AML-193 (cell line): ENCODE measurements at places on chromosomes 4 and X.

GRCh38 chr4:186146458-186146857 is 42.0 kb downstream of the FAM149A start:
- no peak for DNase-seq

- no peak for DNase-seq
Measured at GRCh38 chrX:153487590-153488071, 7.1 kb upstream of the BGN start.

GRCh38 chr4:170087163-170087700 is 2.5 kb downstream of the AADAT start:
- no peak for DNase-seq

DNA sequence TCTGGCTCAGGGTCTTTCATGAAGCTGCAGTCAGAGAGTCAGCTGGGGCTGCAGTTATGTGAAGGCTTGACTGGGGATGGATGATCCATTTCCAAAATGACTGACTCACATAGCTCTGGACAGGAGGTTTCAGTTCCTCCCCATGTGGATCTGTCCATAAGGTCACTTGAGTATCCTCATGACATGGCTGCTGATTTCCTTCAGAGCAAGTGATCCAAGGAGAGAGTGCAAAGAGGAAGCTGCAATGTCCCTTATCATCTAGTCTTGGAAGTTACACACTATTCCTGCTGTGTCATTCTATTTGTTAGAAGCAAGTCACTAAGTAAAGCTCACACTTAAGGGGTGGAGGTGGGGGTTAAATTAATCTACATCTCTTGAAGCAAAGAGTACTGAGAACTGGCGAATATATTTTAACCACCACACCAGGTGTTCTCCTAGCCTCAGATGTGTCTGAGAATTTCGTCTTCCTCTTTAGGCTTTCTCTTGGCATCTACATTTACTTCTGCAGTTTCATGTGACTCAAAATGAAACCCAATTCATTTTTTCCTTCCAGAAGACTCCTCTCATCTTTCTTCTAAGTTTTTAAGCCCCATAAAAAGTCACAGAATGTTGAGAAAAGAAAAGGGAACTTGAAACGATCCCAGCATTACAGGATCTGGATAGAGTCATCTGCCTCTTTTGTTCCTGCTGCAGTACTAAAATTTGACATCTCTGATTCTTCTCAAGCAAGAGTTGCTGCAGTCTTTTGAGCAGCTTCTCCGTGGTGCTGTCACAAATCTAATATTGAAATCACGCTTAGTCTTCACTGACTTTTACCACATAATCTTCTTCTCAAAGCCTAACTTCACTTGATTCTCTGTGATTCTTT is 3.8 kb upstream of the GRPR start:
- DNase-seq: no peak

DNA sequence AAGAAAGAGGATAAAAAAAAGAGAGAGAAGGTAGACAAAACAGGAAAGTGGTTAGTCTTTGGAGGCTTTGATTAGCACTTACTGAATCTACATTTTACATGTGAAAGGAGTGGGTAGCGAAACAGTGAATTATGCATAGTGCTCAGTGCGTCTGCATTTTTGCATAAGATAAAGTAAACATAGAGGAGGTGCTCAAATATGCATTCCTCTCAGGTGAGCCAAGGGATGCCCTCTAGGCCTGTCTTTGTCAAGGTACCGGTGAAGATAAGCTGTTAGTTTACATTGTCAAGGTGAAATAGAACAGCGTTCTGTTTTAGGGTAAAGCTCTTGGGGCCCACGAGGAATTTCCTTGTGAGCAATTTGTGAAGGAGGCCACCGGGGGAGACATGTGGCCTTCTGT is 260.6 kb downstream of the TRIML1 start:
- DNase-seq: no peak

GRCh38 chrX:66914080-66914479 is 275.2 kb upstream of the EDA2R start:
- no peak for DNase-seq

- no peak for DNase-seq
Measured at GRCh38 chrX:40243755-40244515, 146.2 kb upstream of the BCOR start.

DNA sequence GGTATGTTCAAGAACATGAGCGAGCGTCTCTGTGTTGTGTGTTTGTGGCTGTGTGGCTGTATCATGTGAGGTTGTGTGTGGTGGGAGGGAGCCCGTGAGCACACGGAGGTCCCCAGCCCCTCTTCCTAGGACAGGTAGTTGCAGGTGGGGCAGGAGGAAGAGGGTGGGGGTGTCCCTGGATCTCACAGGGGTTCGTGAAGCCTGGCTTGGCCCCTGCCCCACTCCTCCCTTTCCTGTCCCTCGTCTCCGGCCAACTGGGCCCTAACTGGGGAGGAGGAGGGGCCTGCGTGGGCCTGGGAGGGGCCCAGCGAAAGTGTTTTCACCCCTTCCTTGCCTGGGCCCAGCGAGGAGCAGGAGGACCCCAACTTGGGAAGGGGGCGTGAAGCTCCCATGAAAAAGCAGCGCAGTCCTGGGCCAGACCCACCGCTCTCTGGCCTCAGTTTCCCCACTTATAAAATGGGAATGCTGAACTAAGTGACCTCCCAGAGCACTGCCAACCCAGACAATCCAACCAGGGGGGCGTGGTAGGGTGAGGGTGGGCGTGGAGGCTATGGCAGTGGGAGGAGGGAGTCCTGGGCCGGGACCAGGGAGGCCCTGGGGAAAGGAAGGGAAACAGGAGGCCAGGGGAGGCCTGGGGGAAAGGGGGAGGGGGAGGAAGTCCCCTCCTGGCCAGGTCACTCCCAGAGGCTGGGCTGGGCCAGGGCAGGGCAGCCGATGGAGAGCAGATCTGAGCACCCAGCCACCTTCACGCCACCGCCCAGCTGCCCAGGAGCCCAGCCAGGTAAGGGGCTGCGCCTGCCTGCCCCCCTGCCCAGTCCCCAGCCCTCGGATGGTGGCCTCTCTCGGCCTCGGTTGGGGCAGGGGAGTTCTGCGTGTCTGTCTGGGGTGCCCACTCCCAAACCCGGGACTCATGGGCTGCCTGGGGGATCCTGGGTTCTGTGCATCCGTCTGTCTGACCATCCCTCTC is at the start of gene AVPR2:
AVPR2 (plus strand) TSS at position 683 of the 967 bp plus-strand sequence. CDS start 473 bp downstream, outside the sequence.
- DNase-seq: no peak

GRCh38 chrX:30643313-30643821 is 9.9 kb upstream of the GK start:
- DNase-seq: peak; percentile 67

DNA sequence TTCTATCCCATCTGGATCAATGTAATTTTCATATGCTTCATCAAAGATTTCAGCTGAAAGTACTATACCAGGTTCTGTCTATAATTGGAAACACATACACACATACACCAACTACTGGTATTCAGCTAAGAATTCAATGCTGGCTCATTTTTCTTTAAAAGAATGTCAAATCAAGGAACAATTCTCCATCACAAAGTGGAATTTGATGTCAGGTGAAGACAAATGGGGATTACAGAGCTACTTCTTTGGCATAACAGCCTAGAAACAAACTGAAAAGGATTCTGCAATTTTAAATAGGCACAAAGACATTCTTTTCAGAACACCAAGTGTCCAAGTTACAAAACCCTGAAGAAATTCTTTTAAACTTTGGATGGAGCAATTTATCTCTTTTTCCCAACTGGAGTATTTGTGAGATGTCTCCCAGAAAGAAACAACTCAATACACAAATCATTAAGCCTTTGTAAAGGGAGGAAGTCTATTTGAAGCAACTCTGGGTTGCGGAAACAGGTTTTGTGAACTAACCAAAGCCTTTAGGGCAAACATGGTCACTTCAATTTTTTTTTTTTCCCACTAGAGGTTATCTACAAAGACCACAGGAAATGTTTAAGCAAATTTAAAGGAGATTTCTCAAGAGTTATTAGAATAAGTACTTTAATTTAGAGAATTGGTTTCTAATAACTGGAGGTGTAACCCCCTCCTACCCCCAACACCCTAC is 1.9 kb upstream of the FAM9C start:
- peak; percentile 59 for DNase-seq

DNA sequence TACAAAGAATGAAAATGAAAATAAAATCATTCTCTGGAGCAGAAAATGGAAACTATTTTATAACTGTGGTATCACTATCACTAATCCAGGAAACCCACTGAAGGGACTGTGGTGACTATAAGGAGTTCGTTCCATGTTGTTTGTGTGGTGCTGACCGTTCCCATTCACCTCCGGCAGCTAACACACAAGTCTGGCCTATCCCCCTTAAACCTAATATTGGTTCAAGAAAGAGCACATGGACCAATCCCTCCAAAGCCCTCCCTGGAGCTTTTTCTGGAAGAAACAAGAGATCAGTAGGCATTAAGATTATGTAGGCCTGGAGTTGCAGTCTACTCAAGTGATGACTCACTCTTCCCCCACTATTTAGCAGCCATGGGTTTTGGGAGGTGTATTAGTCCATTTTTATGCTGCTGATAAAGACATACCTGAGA is 25.9 kb upstream of the FAM241A start:
- DNase-seq: no peak

GRCh38 chr4:20180509-20180908 is 71.2 kb upstream of the SLIT2 start:
- no peak for DNase-seq

DNA sequence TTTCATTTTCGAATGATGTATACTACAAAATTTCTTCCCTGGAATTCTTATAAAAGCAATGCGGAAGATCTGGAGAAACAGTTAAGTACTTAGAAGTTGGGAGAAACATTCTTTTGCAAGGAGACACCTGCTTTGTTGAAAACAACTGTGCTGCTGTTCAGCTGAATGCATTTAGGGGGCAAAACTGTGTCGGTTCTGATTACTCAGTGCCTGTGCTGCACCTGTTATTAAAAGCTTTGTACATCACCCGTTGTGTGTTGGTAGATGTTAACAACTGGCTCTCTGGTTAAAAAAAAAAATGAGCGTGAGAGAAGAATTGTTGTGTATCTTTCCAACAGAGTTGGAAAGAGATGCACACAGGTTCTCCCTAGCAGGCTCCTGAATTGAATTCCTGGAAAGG is 184.1 kb upstream of the HHIP start:
- no peak for DNase-seq

DNA sequence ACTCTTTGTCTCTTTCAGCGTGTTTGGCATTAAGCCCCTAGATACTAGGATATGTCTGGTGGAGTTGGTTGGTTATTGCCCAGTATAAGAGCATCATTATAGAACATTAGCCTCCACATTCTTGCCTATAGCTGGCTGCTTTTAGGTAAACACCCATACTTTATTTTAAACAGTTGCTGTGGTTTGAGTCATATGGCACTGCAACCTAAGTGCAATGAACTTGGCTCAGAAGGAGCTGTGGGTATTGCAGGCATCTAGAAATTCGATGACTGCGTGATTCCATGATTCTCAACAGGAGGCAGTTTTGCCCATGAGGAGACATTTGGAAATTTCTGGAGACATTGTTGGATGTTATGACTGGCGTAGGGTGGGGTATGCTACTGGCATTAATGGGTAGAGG is 49.5 kb downstream of the DCLK2 start:
- no peak for DNase-seq

DNA sequence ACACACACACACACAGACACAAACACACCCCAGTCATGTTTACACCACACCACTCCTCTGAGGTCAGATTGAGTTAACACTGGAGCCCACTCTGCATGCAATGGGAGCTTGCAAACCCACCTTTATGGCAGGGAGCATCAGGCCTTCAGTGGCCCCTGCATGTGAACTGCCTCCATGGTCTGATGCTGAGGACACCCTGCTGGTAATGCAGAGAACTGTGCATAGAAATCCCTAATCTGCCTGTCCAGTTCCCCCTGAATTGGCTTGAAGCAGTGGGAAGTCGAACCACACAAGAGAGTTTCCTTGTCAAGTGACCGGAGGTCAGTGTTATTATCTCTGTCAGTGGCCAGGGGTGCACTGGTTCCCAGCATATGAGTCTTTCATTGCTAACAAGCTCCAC is 59.8 kb downstream of the ANOS1 start:
- DNase-seq: no peak

DNA sequence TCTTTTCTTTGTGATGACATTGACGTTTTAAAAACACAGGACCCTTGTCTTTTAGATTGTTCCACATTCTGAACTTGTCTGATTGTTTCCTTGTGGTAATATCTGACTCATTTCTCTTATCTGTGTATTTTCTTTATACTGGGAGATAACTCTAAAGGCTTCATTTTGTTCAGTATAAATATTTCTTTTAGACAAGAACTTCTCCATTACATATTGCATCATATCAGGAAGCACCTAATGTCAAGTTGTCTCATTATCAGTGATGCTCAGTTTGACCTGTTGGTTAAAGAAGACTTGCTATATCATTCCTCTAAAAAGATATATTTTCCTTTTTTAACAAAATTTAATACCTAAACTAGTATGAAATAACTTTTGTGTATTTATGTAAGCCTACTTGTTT is 152.3 kb upstream of the BMP3 start:
- no peak for DNase-seq

GRCh38 chr4:70841951-70842350 is 2.3 kb upstream of the GRSF1 start:
- no peak for DNase-seq

DNA sequence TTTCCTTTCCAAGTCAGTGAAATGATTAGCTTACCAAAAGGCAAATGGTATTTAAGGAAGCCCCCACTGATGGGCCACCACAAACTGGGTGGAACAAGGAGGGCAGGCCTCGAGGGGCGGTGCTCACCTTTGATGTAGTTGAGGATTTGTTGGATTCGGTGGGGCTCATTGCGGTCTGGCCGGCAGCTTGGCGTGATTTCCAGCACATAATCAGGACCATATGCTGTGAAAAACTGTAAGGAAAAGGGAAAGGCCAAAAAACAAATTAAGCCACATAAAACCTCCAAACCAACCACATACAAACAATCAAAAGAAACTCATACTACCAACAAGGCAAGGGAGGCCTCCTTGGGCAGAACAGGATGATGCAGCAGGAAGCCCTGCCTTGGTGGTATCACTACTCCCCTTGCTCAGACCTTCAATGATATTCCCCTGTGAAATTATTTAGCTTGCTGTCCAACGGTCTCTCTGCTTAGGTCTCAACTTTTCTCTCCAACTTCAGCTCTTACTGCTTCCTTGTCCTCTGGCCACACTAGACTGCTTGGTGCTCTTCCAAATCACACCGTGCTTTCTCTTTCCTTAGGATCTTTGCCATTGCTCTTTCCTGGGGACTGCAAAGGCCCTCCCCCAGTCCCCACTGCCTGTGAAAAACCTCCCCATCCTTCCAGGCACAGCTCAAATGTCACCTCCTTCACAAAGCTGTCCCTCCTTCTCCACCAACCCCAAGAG is 46.1 kb upstream of the CITED1 start:
- no peak for DNase-seq

GRCh38 chr4:146883070-146883469 is 62.6 kb downstream of the TTC29 start:
- DNase-seq: no peak

DNA sequence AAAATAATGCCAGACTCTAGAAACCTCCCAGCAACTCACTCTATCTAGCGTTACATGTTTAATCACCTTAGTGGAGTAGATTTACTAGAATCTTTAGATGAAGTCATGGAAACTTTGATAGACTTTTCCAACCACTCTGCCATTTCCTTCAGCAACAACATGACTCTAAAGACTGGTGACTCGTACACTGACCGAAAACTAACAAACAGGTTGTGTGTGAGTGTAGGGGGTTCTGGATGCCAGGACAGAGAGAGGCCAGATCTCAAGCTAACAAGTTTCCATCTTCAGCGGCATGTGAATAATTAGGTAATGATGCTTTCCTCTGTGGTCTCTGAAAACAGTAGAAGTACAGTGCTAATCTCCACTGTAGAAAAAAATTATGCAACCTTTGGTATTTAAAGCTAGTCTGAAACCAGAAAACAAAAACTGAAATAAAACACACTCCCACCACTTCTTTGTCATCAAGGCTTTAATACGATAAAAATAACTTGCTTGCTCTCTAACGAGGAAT is 286.4 kb downstream of the PRDM5 start:
- DNase-seq: no peak
